ENCODE measurements at places on chromosomes 12 and 14.

GRCh38 chr12:43407816-43408645 lies 144.0 kb downstream of the ADAMTS20 start:
- peak; percentile 39 for DNase-seq

DNA sequence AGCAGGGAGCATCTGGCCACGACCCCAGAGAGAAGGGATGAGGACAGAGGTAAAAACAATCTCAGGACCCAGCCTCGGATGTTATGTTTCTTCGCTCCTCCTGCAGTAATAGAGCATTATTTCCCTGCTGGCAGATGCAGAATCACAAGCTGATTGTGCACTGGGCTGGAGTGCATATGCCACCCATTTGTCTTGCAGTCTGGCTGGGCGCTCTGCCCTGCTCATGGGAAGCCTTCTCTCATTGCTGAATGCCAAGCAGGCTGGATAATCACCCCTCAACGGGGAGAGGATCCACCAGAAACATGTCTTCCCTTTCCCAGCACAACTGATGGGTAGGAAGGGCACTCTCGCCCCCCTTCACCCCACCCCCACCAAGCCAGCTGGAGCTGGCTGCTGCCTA lies 8.5 kb upstream of the VASH1 start:
- DNase-seq = no peak

DNA sequence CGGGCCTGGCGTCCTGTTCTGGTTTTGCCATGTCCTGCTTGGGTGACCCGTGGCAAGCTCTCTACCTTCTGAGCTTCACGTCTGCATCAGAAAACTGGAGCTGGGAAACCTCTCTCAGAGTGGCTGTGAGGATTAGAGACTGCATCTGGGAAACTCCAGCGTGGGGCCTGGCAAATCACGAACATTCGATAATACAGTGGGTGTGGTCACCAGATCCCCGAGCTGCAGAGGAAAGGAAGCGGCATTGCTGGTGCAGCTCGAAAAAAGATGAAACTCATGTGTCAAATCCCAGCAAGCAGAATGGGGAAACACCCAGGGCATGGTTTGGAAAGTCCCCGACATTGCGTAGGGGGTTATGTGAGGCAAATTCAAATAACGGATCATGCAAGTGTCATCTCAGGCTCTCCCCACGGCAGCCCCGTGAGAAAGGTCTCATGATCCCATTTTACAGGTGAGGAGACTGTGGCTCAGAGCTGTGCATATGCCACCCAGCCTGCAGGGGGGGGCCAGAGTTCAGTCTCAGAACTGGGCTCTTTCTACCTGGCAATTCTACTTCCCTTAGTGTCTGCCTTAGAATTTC lies 98.1 kb upstream of the VRK1 start:
- no peak for DNase-seq

DNA sequence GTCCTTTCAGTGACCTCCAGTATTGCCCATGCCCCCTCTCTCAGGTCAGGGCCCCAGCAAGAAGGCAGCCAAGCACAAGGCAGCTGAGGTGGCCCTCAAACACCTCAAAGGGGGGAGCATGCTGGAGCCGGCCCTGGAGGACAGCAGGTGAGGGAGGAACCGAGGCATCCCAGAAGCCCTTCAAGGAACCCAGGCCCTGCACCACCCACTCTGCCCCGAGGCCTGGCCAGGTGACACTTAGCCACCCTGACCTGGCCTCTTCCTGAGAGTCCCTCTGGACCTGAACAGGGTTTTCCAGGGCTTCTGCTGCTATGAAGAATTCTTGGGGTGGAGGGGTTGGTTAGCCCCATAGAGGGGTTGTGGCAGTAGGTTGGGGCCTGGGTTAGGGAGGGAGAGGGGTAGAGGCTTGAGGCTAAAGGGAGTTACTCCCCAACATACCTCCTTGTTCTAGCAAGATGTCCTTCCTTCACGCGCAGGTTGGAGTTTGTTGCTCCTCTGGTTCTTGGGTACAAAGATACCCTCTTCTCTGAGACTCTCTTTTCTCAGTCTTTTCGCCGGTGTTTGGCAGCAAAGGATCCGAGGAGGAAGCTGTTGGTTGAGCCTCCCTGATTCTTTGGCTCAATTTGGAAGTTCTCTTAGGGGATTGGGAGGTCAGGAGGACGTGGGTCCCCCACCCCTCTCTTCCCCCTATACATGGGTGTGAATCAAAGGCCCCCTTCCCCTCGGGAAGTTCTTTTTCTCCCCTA lies 2.1 kb downstream of the TARBP2 start:
- no peak for DNase-seq

DNA sequence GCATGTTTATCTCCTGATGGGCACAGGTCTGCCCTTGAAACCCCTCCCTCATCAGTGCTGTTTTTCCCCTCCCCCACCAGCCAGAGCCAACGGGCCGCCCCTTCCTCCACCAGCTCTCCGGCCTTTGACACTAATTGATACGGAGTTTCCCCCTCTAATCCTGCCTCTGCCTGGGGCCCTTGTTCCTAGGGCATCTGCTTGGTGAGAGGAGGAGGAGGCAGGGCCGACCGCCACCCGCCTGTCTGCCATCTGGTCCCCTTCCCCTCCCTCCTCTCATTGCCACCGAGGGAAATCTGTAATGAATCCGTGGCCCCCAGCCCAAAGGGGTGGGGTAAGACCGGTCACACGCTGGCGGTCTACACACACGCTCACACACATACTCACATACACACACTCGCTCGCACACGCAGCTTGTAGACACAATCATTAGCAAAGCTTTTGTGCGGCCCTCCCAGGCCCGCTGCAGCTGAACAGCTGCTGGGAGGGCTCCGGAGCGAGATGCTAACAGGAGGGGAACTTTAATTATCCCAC lies 27.4 kb downstream of the SRRM4 start:
- no peak for DNase-seq

DNA sequence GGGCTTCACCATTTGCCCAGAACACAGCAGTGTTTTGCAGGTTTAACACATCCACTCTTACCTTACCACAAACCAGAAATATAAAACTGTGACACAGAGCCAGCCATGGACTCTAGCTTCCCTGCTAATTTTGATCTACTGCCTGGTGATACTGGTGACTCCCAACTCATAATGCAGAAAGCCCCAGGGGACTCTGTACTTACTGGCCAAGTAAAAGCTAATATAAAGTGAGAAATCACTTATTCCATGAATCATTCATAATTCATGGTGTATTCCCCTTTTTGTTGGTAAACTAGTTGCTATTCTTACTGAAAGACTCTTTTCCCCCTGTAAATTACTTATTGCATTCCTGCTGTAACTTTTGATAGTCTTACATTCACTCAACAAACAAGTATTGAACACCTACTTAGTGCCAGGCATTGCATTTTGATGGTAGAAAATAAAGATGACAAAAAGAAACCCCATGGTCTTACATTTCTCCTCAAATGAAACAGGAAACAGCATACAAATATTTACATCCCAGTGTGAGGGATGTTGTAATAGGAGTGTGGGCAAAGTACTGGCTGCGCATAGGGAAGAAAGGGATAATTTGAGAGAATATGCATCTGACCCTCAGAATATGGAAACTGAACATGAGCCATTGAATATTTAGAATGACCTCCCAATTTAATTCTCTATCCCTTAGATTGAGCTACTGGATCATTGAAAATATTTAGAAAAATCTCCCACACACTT lies 279.6 kb downstream of the PDZRN4 start:
- no peak for DNase-seq

- peak; percentile 33 for DNase-seq
Measured at GRCh38 chr12:119412811-119413794, 78.6 kb downstream of the CCDC60 start.

- no peak for DNase-seq
Measured at GRCh38 chr12:79563021-79563740, 127.6 kb downstream of the PAWR start.

GRCh38 chr12:118637767-118638370 lies 261.5 kb downstream of the SUDS3 start:
- DNase-seq = no peak

DNA sequence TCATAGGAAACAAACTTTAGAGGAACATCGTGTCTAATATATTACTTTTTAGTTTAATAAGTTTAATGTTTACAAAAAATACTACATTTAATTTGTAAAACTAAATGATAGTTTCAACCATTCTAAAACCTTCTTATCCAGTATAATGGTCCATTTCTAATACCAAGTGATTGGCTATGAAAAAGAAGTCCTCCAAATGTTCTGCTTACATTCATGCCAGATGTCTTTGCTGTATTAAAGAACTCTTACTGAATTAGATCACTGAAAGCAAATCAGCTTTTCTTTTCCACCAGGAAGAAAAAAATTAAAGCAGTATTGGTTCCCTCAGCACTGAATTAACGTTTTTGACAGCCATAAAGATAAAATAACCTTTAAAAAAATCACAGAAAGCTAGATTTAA lies 3.7 kb downstream of the NOVA1 start:
- DNase-seq = no peak

DNA sequence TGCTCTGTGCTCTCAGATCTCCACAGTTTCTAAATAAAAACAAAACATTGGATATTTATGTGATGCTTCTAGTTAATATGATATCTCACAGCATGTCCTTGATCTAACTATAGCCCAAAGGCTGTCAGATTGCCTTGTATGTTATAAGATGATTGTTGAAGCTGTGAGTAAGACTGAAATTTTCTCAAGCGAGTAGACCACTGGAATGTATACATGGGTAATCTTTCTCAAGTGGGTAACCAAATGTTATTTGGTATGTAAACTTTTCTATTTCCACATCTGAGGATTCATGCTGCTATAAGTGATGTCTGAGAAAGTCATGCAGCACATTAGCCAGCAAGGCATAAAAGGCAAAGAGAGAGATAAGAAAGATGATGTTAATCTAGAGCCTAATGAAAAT lies 886.7 kb downstream of the NRXN3 start:
- DNase-seq = no peak

- DNase-seq = no peak
Measured at GRCh38 chr12:11576104-11576503, 73.4 kb upstream of the ETV6 start.

DNA sequence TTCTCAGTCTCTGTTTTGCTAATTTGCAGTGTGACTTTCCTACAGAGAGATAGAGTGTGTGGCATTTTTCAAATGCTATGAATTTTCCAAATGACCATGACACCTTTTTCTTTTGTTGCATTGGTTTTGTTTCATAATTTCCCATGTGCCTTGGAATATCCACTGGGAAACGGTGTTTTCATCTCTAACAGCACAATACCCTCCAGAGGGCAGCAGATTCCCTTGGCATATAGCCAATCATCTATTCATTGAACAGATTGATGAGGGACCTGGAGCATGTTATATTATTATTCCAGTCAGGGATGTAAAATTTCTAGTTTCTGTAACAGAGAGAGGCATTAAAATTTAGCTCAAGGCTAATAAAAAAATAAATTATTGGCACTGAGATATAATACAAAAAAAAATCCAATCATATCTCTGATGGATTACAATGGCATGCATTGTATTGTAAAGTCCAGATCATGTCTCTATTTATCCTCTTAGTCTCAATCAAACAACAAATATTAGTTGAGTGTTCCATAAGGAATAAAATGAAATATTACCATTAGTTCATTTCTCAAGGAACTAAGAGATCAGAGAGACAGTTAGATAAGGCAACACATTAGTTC lies 29.6 kb upstream of the NTN4 start:
- DNase-seq = no peak

DNA sequence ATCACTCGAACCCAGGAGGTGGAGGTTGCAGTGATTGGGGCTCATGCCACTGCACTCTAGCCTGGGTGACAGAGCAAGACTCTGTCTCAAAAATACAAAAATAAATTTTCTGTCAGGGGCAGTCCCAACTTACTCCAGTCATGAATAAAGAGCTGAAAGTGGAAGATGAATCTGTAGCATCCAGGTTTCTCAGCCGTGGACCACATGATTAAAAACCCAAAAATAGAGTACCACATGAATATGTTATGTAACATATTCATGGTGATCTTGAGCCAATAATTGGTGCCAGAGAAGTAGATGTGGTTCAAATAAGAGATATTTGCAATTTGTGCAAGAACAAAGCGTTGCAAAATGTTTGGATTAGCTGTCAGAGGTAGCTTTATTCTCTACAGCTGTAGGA lies 23.1 kb downstream of the SPIC start:
- no peak for DNase-seq

- DNase-seq = no peak
Measured at GRCh38 chr14:102319351-102320032, at the start of gene ZNF839. ZNF839 (plus strand) TSS chr14:102319746; CDS start chr14:102319766, 20 bp downstream.

GRCh38 chr14:69090187-69090789 lies 62.6 kb downstream of the DCAF5 start:
- no peak for DNase-seq

- DNase-seq = no peak
Measured at GRCh38 chr14:58239244-58240195, 5.1 kb upstream of the PSMA3 start.

DNA sequence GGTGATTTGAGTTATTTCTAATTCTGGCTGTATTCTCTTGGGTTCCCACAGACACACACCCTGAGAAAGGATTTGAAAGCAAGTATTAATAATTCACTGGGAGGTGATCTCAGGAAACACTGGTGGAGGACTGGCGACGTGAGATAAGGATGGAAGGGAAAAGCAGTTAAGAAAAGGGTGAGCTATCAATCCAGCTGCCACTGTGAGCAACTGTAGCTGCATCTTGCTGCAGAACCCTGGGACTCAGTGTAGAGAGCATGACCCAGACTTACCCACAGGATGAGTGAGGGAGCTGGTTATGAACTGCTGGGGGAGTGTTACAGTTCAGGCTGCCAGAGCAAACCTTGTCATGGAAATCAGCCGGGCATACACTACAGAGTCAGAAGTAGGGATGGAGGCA lies 71.9 kb downstream of the RESF1 start:
- no peak for DNase-seq

- DNase-seq = no peak
Measured at GRCh38 chr12:31714406-31715271, 14.2 kb downstream of the AMN1 start.

DNA sequence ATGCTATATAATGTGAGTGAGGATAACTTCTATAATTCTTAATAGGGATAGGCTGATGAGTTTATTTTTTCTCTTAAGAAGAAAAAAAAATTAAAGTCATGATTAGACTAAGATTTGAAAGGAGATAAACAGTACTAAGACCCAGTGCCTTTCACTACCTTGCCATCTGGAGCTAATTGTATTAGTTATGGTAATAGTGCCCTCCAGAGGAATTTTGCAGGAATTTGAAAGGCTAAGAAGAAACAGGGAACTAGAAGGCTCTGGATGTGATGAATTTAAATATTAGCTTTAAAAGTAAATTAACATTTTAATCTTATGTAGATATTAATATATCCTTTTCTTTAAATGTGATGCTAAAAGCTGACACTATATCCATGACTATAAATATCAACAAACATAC lies 36.6 kb upstream of the PIK3C2G start:
- DNase-seq = peak; percentile 26

- DNase-seq = no peak
Measured at GRCh38 chr14:48553443-48553842, 878.0 kb upstream of the MDGA2 start.

DNA sequence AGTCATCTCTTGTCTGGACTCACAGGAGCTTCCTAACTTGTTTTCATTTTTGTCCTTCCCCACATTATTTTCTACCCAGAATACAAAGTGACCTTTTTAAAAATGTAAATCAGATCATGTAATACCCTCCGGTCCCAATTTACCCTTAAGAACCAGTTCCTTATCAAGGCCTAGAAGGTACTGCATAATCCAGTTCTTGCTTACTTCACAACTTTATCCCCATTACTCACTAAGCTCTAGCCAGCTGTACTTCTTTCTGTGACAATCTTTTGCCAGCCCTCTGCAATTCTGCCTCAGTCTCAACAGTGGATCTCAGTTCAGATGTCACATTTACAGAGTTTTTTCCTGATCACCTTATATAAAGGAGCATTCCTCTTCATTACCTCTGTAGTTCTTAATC lies 11.6 kb downstream of the RAP1B start:
- DNase-seq = no peak

- DNase-seq = no peak
Measured at GRCh38 chr12:31929027-31929526, 30.1 kb upstream of the RESF1 start.

Measured in retinal pigment epithelial cell (primary cell).